GM12864 (cell line): ENCODE measurements at places on chromosomes 12 and 14.

- DNase-seq, result peak; percentile 53
Observed at GRCh38 chr14:75050852-75051555, at the start of gene MLH3. Gene MLH3 (minus strand): TSS chr14:75051467. CDS start chr14:75049655, 1,812 bp downstream.

DNA sequence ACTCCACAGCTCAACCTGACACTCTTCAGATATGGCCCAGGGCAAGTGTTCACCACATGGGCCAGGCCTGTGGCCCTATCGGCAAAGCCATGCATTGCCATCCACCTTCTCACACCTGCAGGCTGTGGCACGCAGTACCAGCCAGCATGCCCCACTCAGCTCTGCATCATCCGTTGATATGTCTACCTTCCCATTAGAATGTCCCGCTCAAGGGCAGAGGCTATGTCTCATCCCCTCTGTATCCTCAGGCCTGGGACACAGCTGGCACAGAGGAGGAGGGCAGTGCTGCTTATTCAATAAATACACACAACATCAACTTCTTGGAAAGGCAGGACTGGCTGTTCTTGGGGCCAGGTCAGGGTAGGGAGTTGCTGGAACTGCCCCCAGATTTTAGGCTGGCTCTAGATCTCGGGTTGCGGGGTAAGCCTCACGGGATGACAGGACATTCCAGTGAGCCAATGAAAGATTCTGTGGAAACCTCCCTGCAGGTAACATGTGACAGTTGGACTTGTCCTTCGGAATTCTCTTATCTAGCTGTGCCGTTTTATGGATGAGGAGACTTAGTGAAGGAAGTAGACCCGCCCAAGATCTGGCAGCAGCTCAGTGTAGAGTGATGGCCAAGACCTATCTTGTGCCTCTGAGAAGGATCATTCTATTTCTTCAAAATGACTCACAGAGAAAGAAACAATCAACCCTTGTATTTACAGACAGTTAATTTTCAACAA lies 25.6 kb downstream of the SYNE3 start:
- no peak for DNase-seq

DNA sequence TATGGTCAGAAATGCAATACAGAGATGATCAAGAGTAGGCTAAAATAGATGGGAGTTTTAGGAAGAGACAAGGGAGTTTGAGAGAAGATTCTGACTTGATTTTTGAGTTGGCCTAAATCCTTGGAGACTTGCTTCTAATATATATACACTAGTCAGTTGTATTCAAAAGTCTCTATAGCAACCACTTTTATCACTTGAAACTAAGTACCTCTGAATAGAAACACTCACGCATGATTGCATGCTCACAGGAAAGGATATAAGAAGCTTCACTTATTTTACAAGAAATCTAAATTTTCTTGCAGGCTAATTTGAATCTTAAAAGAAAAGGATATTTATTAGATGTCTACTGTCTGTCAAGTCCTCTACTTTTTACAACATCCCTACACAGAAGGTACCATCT lies 316.8 kb downstream of the SNAPC1 start:
- no peak for DNase-seq

DNA sequence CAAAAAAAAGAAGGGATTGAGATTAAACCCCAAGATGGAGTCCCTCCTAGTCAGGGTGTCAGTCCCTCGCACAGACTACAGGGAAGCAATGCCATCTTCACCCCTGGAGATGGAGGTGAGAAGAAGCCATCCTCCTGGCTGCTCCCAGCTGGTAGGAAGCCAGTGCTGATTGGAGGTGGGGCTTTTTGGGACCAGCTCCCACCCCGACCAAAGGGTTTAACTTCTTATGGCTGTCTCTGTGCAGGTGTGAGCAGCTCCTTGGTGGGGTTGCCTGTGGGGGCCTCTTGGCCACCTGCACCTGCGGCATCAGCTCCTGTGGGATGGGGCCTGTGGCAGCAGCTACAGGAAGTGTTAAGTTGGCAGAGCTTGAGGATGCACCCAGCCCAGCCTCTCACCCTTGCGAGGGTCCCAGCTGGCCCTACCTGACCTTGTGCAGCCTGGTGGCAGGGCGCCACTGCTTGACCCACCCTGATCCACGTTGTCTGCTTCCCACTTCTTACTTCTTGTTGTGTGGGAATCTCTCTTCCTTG lies 3.8 kb upstream of the KRT86 start:
- DNase-seq, result no peak

DNA sequence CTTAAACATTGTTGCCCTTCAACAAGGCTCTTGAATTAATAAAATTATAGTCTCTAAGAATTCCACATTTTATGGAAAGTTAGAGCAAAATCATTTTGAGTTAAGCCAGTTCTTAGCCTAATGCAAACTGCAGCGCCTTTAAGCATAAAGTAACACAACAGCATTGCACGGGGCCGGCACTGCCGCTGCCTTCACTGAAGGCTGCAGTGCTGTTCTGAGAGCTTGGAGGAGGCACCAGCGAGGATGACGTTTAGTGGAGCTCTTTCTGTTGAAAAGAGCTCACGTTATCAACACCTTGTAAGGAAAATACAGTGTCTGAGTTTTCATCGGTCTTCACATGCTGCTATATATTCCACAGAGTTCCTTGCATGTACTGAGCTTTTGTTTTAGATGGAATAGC lies 38.3 kb upstream of the DYNC1H1 start:
- no peak for DNase-seq

GRCh38 chr12:120194226-120194533 lies 335 bp downstream of the GCN1 start:
- DNase-seq, result no peak

DNA sequence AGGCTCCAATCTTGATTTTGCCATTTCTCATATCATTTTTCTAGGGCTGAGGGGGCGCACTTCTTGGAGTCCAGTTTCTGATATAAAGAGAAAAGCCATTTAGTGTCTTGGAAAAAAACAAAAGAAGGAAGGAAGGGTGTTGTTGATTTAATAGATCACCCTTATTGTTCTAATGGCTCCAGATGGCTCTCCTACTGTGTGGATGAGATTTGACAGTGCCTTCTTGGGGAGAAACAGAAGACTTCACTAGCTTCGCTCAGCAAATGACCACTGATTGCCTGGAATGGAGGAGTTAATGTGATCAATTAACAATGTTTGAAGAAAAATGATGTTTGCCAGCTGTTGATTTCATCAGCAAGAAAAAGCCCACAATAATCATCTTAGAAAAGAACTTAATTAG lies 216.2 kb downstream of the APAF1 start:
- DNase-seq, result no peak

- no peak for DNase-seq
Observed at GRCh38 chr14:90692061-90692460, 124.2 kb downstream of the TTC7B start.

DNA sequence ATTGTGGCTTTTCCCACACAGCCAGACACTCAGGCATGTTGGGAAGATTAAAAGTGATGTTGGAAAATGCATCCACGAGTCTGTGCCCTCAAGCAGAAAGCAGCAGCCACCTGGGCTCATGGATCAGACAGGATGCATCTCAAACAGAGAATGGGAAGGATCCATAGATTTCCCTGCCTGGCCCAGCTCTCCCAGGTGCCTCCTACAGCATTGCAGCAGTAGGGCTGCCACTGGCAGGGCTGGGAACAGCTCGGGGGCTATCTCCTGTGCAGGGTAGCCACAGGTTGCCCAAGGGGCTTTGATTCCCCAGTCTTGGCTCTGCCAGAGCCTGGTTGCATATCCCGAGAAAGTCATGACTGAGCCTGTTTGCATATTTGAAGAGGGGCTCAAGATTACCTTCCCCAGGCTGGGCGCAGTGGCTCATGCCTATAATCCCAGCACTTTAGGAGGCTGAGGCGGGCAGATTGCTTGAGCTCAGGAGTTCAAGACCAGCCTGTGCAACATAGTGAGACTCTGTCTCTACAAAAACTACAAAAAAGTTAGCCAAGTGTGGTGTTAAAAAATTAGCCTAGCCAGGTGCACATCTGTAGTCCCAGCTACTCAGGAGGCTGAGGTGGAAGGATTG lies 19.5 kb downstream of the C14orf132 start:
- no peak for DNase-seq
